NCI-H1694 (cell line): ENCODE measurements at places on chromosomes 7 and 10.

DNA sequence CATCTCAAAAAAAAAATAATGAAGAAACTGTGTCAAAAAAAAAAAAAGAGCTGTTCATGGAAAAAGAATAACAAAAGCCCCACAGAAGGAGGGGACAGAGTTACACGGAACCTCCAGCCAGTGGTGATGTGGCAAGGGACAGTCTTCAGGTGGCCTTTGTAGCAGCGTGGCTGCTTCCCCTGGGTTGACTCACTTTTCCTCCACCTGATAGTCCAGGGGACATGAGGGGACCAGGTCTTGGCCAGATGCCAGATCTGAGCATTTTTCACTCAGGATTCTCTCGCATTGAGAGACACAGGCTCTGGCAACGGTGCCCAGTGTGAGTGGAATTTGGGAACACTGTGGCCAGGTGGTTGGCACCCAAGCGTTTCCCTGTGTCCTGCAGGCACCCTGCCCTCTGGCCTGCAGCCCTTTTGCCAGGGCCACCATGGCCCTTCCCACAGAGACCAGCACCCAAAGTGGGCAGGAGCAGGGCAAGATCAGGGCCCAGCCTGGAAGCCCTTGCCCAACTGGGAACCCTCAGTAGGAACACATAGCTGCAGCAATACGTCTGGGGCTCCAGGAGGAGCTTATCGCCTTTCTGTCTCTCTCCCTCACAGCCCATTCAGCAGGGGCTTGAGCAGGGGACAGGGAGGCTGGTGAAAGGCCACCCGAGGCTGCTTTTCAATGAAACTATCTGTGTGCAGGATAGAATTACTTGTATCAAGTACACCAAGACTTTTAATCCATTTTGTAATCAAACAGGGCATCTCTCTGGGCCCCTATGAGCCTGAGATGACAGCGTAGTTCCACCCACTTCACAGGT, 159.1 kb downstream of the UBE2H start:
- DNase-seq = no peak

DNA sequence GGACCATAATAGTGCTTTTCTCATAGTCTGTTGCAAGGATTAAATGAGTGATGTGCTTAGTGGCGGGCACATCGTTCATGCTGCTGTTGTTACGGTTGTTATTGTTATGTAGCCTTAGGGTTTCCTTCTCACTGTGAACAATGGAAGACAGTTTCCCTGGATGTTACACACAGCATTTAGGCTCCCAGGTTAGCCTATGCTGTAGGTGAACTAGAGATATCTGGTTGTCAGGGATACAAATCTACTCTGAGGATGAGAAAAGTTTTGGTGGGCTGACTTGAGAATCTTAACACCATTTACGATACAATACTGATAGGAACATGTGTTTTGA, 14.7 kb downstream of the SH3PXD2A start:
- DNase-seq = no peak

- DNase-seq = no peak
Measured at GRCh38 chr7:74443543-74444247, 10.0 kb upstream of the GTF2IRD1 start.

DNA sequence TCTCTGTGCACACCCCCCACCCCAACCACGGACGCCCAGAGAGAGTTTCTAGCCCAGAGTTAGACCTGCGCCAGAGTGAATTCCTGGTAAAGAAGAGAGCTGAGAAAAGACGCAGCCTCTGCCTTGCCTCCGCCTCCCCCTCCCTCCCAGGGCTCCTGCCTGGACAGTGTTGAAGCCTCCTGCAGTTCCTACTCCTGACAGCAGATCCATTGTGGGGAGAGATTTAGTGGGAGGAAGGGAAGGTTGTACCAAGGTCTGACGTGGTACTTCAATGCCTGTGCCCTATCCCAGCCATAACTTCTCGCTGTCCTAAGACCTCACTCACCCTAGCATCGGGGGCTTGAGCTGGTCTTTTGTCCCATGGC, 952 bp downstream of the SRRM3 start:
- DNase-seq = no peak

DNA sequence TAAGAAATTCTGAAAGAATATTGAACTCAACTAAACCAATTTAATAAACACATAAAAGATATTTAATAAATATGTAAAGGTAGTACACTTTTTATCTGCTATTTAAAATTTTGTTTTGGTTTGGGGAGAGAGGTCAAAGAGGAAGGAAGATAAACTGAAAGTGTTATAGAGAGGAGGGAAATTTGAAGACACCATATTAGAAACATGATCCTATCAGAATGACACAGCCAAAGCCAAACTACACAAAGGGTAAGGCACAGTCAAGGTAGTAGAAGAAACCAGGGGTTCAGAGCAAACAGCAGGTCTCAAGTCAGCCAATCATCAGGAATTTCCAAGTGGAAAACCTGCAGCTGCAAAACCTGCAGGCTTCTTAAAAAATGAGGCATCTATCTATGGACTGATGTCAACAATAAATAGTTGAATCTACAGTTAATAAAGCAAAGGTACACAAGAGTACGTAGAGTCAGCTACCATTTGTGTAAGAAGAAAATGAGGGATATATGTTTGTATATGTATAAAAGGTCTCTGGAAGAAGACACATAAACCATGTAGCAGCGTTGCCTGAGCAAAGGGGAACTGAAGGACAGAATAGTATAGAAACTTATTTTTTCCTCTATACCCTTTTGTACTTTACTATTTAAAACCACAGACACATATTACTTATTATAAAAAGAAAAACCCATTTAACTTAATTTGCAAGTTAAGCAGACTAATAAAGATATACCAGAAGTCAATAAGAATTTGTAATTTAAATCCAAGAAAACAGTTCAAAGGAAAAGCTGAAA, 10.0 kb downstream of the ZNF800 start:
- DNase-seq = no peak

DNA sequence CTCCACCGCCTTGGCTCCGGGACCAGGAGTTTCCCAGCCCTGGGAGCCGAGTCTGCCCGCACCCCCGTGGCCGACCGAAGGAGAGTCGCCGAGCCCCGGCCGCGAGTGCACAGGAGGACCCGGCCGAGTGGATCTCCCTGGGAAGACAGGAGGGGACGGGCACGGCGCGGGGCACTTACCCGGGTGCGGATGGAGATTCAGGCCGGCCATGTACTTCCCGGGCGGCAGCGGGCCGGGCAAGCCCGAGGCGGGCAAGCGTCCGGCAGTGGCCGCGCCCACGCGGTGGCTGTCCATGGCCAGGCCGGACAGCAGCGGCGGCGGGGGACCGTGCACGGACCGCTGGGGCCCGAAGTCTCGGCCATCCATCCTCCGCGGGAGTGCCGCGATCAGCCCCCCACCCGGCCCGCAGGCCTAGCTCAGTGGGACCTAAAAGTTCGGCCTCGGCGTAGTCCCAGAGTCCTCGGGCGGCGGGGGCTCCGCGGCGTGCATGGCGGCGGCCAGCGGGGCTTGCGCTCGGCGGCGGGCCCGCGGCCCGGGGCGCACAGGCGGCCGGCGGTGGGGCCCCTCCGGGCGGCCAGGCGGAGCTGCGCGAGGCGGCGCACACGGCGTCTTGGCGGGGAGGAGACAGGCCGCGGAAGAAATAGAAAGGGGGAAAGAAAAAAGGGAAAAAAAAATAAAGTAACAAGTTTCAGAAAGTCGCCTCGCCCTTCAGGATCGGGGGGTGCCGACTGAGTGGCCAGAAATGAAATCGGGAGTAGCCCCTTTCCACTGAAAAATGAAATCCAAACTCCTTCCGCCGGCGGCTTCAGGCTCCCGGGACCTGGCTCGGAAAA, 2.5 kb downstream of the TNRC18 start:
- no peak for DNase-seq

DNA sequence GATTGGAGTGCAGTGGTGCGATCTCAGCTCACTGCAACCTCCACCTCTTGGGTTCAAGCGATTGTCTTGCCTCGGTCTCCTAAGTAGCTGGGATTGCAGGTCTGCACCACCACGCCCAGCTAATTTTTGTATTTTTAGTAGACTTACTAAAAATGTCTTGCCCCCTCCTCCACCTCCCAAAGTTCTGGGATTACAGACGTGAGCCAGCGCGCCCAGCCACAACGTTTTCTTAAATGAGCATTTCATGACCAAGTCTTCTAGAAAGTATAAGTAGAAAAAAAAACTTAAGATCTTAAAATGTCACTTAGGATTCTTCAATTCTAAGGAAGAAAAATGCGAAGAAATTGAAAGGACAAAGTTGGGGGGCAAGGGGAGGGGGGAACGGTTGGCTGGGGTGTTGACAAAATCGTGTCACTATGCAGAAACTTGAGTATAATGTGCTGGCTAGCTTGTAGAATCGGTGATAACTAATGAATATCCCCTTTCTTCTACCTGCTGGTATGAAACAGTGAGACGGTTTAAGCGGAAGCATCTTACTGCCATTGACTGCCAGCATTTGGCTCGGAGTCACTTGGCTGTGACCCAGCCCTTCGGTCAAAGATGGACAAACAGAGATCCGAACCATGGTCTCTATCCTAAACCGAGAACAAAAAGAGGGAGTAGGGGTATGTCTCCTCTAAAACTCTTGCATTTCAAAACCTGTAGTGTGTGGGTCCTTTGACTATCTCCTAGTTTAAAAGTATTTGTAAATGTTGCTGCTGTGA, 12.7 kb downstream of the FBH1 start:
- DNase-seq = no peak

- DNase-seq = no peak
Measured at GRCh38 chr7:23347033-23347681, 48.0 kb downstream of the MALSU1 start.
